ENCODE measurements at places on chromosomes 7 and 10.

DNA sequence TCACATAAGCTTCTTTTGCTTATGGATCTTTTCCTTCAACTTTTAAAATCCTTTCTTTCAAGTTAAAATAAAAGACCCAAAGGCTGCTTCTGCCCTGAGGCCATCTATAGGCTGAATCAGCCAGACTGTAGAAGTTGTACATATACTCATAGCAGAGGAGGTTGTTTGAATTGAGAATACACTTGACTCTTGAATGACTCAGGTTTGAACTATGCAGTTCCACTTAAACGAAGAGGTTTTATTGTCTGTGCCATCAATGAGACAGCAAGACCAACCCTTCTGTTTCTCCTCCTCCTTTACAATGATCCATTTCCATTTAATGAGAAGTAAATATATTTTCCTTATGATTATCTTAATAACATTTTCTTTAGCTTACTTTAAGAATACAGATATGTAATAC, 5.8 kb downstream of the ZNF365 start:
- DNase-seq: no peak

DNA sequence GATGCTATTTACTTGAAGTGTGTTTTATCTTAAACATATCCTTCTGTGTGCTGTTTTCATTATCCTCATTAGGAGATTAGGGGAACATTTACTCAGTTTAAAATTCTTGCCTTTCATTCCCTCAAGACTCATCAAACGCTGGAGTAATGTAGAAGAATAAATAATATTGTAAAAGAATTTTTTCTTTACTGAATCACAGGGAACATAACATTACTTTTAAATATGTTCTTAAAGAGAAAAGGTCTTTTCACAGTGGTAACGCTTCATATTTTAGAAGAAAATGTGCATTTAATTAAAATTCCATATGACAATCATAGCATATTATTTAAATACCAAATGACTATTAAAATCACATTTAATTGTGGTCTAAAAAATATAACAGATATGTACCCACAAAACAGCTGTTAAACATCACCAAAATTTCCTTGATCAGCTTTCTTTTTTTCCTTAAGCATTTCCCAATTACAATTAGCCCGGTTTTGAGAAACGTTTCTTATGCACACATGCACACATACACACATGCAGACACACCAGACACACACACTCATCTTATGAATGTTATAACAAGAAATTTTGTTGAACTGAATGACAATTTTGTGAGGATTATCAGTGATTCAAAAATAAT, 102.0 kb upstream of the GLI3 start:
- no peak for DNase-seq

- no peak for DNase-seq
These were observed 30.4 kb downstream of the TMEM270 start for GRCh38 chr7:73891178-73891885.

DNA sequence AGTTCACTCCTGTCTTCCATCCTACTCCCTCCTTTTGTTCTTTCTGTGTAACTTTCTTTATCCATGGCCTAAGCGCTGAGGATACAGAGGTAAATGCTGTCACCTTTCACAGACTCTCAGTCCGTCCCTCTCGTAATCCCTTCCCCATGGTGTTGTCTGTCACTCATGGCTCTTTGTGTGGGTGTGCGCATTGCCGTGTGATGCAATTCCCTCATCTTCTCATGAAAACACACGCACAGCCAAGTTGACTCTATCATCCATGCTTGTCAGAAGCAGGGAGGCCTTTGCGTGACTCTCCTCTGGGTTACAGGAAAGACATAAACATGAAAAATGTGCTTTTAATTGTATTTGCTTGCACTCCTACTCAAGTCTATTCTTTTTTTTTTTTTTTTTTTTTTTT, 125.6 kb upstream of the C7orf33 start:
- no peak for DNase-seq

DNA sequence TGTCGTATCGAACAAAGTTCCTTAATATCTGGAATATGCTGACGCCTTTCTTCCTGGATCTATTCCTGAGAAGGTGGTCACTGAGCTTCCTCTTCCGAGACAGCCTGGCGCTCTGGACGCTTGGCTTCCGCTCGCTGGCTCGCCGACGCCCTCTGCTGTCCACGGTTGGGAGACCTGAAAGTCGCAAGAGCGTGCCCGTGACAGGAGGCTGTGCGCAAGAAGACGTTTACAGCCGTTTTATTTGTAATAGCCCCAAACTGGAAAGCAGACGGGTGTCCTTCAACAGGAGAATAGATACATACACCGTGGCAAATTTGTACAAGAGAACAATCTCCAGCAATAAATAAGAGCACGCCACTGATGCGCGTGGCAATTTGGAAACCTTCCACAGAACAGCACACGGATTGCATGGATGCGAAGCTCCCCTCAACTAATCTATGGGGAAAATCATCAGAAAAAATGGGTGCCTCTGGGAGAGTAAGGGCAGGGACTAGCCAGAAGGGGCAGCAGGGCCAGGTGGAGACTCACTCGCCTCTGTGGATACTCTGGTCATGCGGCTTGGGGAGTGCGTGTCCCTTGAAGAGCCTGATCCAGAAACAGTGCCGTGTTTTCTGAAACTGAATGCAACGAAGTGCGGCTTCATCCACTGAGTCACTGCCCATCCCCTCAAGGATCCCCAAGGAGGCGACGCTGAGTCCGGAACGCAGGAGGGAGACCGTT, 41.5 kb upstream of the BNIP3 start:
- peak; percentile 4 for DNase-seq

- no peak for DNase-seq
These were observed 20.5 kb upstream of the PITRM1 start for GRCh38 chr10:3192856-3193635.

Measured in esophagus squamous epithelium (tissue), 5 donors.